ENCODE measurements at places on chromosomes 5 and 9. TPM values are rescaled to one million over a fixed set of nuclear protein-coding genes. Genes with fewer than 3 reads are reported as not detected.

DNA sequence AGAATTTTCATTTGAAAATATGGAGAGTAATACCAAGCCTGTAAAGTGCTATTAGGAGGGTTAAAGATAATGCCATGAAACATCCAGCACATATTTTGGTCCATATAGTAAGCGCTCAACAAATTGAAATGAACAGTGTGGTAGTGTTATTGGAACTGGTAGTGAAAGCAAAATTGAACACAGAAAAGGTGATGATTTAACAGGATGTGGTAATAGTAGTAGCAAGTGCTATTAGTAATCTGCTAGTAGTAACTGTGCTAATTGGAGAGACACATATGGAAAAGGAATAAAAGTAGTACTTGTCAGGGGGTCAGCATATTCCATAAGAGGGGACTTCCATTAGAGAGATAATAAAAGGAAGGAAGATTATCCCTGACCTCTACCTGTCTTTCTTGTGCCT is 187.3 kb downstream of the HTR1A start:
- no peak for DNase-seq

GRCh38 chr5:87360132-87360531 is 52.6 kb downstream of the CCNH start:
- DNase-seq: no peak

- DNase-seq: peak; percentile 49
Observed at GRCh38 chr5:5340206-5340729, 82.2 kb upstream of the ICE1 start.

DNA sequence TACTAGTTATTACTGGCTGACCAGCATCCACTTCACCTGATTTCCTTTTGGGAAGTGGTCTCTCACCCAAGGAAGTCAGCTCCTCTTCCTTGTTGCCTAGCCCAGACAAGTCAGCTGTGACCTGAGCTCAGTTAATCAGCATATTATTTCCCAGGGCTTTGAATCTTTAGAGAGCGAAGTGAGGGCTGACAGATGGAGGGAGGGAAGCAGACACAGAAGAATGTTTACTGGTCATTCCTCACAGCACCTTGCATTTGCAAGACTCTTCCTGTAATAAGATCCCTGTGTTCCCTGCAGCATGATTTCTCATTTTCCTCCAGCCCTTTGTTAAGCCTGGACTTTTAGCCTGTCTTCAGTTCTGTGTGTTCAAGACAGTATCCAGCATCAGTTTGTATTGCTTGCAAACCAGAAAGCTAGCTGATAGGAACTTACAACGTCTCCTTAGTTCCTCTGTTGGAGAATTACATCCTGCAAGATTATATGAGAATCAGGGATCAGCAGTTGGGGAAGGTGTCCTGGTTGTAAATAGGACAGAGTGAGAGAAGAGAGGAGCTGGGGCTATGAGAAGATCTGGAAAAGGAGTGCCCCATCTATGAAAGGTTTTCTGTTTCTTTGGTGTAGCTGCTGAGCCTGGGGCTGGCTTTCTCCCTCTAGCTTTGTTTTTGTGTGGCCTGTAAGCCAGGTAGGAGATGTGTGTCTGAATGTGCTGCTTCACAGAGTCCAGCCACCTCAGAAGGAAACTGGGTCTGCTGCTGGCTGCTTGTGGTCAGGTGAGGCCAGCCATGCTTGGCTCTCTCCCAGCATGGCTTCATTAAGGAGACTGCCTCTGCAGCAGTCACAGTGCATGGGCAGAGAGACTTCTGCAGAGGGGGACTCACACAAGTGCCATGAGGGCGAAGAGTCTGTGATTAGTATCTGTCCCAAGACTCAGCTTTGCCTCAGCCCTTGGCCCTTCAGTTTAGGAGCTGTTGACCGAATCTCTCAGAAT is 50.3 kb downstream of the MAN2A1 start:
- peak; percentile 20 for DNase-seq

FAM114A2 gene
- 54.3 TPM for total RNA-seq

CEP72 gene
- total RNA-seq: 6.1 TPM

FOXD4L4 gene
- total RNA-seq: 0.20 TPM

IFNE gene
- not detected for total RNA-seq

LECT2 gene
- not detected for total RNA-seq

LRRTM2 gene
- total RNA-seq: 50.4 TPM

TMEM141 gene
- 76.9 TPM for total RNA-seq

PTPDC1 gene
- 13.0 TPM for total RNA-seq

GAS1 gene
- 73.9 TPM for total RNA-seq

Measured in spinal cord (tissue), 10 donors.